ENCODE measurements at places on chromosomes 13 and 19.

- DNase-seq = no peak
These were observed 6.2 kb downstream of the SARS2 start for GRCh38 chr19:38924388-38924787.

- DNase-seq = peak; percentile 39
These were observed at the start of gene KATNAL1 for GRCh38 chr13:30307194-30307970. Gene KATNAL1, minus strand, starts transcription at chr13:30307551. Its CDS starts 23,774 bp downstream, at chr13:30283777.

DNA sequence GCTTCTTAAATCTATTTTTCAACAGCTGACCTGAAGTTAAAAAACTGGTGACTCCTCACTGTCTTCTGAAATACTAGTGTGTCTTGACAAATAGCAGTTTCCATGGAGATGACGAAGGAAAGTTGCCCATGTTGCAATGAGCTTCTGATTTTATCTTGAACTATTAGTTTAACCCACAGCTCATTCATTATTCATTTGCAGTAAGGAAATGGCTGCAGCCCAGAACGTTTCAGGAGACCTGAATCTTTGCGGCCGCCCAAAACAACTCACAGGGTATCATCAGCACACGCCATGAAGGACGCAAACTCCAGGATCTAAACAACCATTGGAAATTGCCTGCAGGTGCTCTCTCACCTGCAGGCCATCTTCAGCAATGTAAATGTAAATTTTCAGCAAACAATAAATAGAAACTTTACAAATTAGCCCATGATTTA, 142.5 kb downstream of the DCLK1 start:
- DNase-seq = no peak

DNA sequence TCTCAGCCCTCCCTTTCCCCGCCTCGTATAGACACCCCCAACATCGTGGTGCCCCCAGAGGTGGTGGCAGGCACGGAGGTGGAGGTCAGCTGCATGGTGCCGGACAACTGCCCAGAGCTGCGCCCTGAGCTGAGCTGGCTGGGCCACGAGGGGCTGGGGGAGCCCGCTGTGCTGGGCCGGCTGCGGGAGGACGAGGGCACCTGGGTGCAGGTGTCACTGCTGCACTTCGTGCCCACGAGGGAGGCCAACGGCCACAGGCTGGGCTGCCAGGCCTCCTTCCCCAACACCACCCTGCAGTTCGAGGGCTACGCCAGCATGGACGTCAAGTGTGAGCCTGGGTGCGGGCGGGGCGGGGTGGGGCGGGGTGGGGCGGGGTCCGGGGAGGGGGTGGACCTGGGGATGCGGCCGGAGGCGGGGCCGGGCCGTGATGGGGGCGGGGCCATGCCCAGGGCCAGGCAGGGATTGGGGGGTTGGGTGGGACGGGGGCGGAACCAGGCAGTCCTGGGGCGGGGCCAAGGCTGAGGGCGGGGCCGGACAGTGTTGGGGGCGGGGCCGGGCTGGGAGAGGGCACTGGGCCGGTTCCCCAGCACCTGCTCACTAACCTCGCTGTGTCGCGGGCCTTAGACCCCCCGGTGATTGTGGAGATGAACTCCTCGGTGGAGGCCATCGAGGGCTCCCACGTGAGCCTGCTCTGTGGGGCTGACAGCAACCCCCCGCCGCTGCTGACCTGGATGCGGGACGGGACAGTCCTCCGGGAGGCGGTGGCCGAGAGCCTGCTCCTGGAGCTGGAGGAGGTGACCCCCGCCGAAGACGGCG, 7.8 kb downstream of the MAG start:
- no peak for DNase-seq

- no peak for DNase-seq
These were observed 19.9 kb upstream of the PNMA8C start for GRCh38 chr19:46448601-46449000.

Data from Kasumi-1 (cell line).